COLO829 (cell line): ENCODE measurements at places on chromosomes 12 and 14.

DNA sequence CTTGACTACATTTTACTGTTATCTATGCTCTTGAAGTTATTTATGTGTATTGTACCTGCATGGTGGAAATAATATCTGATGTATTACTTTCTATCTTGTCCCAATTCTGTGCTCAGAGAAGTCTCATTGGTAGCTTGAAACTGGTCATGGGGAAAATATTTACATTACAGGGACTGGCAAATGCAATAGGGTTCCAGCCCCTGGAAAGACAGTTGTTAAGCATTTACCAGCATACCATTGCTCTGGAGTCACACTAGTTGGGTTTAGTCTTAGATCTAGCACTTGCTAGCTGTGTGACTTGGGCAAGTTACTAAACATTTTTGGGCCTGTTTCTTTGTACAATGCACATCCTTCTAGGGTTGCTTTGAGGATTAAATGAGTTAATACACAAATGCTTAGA is 86.3 kb upstream of the NRXN3 start:
- DNase-seq, result no peak

- no peak for DNase-seq
Observed at GRCh38 chr12:95351748-95352147, 122.2 kb upstream of the METAP2 start.

GRCh38 chr12:55001198-55001868 is 16.8 kb upstream of the TESPA1 start:
- DNase-seq, result no peak

GRCh38 chr12:60494244-60494643 is 898.4 kb downstream of the SLC16A7 start:
- peak; percentile 56 for DNase-seq

DNA sequence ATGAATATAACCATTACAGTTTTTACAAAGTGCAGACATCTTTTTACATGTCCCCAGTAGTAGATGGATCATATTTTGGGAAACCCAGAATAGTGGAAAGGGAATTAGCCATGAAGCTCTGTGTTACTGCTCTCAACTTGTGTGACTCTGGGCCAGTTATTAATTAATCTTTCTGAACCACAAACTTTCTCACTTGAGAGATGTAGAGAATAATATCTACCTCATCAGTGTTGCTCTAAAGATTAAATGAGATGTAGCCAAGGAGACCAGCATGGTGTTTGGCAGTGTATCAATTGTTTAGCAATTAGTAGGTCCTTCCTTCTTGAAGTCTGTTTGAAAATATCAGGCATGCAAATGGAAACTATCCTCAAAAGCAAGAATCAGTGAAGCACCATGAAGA is 169.2 kb downstream of the TMTC2 start:
- no peak for DNase-seq

- no peak for DNase-seq
Observed at GRCh38 chr14:76531821-76532318, 155.9 kb downstream of the ESRRB start.
